Mesenchymal stem cell (in vitro differentiated cells and primary cell): ENCODE measurements at places on chromosomes 5 and 9.

DNA sequence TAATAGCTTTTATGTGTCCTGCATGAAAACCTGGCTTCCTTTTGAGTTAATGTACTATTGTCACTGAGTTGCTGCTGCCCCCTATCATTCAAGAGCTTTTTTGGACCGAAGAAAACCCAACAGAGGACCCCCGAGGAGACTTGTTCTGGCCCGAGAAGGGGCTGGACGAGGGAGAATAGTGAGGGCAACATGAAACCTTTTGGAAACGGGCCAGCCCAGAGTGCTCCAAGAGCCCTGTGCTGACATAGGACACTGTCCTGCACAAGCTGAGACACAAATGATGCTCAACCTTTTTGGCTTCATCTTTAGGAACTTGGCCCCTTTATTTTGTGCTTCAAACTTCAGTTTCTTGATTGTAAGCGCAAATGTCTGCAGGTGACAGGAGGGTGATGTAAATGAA, 4.0 kb upstream of the GADD45G start:
- H3K4me1 ChIP-seq, result peaks cover 24% of the 10 kb centered on the region
- H3K36me3 ChIP-seq, result no peaks in the 10 kb centered on the region
- peaks cover 47% of the 10 kb centered on the region for H3K27me3 ChIP-seq
- no peak overlapping the region for H3K27ac ChIP-seq

DNA sequence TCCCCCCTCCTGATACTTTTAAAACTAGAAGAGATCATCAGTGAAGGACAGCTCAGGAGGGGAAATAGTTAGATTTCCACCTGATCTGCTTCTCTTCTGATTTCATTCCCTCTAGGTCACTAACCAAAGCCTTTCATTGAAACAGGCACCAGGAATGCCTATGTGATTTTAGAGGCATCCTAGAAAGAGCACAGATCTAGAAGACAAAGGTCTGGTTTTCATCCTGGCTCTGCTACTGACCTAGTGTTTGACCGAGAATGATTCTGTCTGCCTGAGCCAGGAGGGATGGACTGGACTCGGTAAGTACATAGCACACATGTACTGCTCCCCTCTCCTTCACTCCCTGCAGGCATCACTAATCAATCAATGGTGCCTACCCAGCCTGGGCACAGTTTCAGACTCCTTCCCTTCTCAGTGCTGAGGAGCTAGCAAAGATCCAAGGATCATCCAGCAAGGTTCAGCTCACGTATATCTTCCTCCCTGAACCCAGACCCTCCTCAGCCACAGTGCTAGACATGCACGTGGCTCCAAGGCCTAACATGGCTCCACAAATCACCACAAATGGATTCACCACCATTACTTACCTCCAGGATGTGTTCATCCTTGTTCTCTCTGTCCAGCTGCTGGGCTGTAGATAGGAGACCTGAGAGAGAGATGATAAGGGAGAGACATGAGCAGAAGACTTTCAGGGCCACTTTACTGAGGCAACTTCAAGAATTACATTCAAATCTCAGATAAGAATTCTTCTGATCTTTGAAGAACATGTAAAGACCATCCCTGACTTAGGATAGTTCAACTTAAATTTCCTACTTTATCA, 35.2 kb downstream of the FAT2 start:
- no peak overlapping the region for H3K4me3 ChIP-seq
- no peak for DNase-seq
- no peaks in the 10 kb centered on the region for H3K36me3 ChIP-seq
- no peaks in the 10 kb centered on the region for H3K27me3 ChIP-seq
- H3K27ac ChIP-seq, result no peak overlapping the region

DNA sequence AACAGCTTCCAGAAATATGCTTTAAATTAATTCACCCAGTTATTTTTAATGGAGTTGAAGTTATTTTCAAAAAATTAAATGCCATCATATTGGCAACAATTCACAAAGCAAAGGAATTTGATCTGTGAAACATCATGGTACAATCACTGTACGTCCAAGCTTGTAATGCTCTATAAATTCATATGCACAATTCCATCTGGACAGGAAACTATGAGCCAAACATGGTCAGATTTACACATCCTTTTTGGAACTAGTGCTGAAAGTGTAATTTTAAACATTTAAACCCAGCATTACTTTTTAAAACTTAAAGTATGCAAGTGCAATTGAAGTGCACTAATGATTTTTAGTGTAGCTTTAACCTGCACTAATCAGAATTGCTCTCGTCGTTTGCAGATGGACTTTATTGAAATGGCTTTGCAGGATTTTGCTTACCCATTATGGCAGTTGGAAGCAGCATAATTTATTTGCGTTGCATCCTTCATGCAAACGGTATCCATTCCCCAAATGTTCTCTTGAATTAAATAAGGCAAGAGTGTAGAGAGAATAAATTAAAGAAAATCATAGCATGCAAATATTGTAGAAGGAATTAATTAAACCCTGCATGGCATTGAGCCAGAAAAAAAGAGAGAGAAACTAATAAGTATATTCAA, 21.0 kb upstream of the OR13F1 start:
- no peaks in the 10 kb centered on the region for H3K4me1 ChIP-seq
- DNase-seq, result no peak
- H3K4me3 ChIP-seq, result no peak overlapping the region
- H3K27me3 ChIP-seq, result no peaks in the 10 kb centered on the region

- H3K4me1 ChIP-seq, result no peaks in the 10 kb centered on the region
- no peak overlapping the region for H3K27ac ChIP-seq
- H3K4me3 ChIP-seq, result no peak overlapping the region
- peaks cover 20% of the 10 kb centered on the region for H3K27me3 ChIP-seq
- H3K36me3 ChIP-seq, result no peaks in the 10 kb centered on the region
- no peak for DNase-seq
Measured at GRCh38 chr9:93198117-93198837, 14.3 kb downstream of the WNK2 start.

DNA sequence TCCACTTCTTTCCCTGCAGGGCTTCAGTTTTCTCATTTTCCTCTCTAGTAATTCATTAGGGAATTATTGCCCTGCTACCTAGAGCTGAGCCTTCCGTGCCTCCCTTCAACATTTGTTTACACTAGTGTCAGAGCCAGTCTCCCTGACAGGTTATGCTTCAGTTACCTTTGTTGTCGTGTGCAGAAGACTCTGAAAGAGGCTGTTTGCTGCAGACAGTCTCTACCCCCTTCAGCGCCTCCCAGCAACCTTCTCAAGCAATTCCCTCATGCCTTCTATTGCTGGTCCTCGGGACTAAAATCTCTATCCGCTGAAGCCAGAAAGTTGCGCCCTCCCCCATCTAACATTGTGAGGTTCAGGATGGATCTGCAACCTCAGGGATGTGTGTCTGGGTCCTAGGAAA, 12.8 kb downstream of the RALGPS1 start:
- H3K36me3 ChIP-seq, result no peaks in the 10 kb centered on the region
- no peak overlapping the region for H3K27ac ChIP-seq
- no peak overlapping the region for H3K4me3 ChIP-seq
- H3K27me3 ChIP-seq, result peaks cover 59% of the 10 kb centered on the region
- no peak for DNase-seq

DNA sequence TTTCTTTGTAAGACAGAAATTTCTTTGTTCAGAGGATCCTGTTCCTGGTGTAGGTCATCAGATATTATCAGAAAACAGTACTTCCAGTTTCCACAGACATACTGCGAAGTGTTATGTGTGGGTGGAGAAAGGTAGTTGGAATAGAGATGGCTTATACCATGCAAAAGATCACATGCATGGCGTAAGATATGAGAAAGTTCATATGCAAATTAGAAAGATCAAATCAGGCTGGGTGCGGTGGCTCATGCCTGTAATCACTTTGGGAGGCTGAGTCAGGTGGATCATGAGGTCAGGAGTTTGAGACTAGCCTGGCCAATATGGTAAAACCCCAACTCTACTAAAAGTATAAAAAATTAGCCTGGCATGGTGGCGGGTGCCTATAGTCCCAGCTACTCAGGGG, 65.2 kb upstream of the GLIS3 start:
- H3K4me3 ChIP-seq, result no peak overlapping the region
- no peaks in the 10 kb centered on the region for H3K27me3 ChIP-seq
- H3K36me3 ChIP-seq, result no peaks in the 10 kb centered on the region
- no peak for DNase-seq

DNA sequence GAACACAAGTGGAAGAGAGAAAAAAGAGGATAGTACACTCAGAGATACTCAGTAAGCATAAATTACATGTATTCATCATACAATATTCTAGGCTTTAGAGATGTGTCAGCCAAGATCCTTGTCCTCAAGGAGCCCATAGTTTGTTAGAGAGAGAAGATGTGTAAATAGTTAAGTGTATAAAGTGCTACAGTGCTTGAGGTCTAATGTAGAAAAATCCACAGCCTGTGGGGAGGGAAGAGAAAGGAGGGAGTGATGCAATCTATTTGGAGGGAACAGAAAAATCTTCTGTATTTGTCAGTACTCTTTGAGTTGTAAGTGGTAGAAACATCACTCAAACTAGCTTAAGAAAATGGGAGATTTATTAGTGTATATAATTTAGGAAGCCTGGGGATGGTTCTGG, 81.9 kb downstream of the PALM2AKAP2 start:
- DNase-seq, result peak; percentile 56
- H3K27ac ChIP-seq, result no peak overlapping the region
- H3K36me3 ChIP-seq, result no peaks in the 10 kb centered on the region
- H3K4me1 ChIP-seq, result peaks cover 3% of the 10 kb centered on the region

DNA sequence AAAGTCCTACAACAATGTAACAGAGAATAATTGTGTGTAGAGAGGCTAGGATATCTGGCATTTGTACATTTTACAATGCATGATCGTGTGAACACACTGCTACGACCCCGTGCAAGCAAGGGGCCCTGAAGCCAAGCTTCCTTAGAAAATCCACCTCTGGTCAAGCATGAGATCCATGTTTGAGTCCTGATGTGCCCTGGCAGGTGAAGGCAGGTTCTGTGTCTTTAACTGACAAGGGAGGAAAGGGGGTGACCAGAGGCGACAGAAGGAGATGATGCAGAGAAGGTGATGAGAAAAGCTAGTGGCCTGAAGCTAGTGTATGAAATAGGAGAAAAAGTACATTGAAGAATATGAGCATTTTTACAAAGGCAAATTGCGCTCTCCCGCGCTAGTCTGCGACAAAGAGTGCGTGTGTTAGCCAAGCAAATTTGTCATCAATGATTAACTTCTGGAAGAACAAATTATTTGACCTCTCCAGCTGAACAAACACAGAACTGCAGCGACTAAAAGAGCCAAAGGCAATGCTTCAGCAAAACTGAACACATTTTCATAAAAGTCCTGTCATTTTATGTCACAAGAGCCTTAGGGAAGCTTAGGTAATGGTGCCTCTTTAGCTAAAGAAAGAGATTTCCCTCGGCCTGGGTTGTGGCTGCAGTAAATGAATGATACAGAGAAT, 101.7 kb upstream of the DAPK1 start:
- peaks cover 7% of the 10 kb centered on the region for H3K4me1 ChIP-seq
- peak overlapping the region; percentile 97 for H3K27ac ChIP-seq
- DNase-seq, result no peak
- H3K27me3 ChIP-seq, result peaks cover 15% of the 10 kb centered on the region
- no peaks in the 10 kb centered on the region for H3K36me3 ChIP-seq

DNA sequence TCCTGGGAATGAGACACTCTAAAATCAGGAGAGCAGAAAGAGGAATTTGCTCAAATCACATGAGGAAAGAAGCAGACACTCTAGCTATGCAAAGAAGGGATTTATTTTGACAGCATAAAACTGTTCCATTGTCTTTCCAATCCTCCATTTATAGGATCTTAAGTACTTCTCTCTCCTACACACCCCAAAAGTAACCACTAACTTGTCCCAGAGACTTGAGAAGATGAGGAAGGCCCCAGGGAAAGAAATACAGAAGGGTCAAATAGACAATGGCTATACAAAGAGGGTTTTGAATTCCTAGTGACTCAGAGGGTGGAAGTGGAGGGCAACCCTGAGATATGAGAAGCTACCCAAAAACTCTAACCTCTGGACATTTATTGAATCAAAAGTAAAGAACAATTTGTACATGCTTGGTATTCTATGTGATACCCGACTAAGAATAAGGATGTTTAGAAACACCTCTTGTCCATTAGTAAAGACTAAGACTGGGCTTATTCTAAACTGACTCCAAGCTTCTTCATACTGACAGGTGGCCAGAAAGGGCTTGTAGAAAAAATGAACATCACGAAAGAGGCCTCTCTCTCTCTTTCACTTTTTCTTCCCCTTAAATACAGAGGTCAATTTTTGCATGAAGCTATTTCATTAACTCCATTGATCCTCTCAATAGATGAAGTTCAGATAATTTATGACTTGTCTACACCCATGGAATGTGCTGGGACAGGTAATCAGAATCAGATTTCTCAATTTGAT, 20.6 kb downstream of the DMAC1 start:
- H3K36me3 ChIP-seq, result no peaks in the 10 kb centered on the region
- H3K4me3 ChIP-seq, result no peak overlapping the region
- no peaks in the 10 kb centered on the region for H3K4me1 ChIP-seq
- no peaks in the 10 kb centered on the region for H3K27me3 ChIP-seq

- H3K27ac ChIP-seq, result no peak overlapping the region
- no peaks in the 10 kb centered on the region for H3K27me3 ChIP-seq
- DNase-seq, result no peak
Measured at GRCh38 chr9:130212543-130213297, 40.5 kb downstream of the NCS1 start.

DNA sequence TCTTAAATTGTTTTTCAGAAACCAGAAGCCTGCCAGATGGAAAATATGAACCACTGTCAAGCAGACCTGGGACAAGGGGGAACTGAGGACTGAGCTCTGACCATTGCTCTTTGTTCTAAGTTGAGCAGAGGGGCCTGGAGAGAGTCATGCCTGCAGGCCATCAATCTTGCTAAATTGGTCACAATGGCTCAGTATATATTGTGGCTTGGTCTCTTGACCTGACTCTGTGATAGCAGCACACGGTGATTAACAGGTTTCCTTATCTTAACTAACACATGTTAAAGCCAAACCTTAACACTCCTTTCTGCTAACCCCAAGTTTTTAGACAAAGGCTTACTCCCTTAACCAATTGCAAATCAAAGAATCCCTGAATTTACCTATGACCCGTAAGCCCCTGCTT, 1281.2 kb upstream of the NUDT12 start:
- H3K4me3 ChIP-seq, result no peak overlapping the region
- H3K4me1 ChIP-seq, result no peaks in the 10 kb centered on the region
- no peaks in the 10 kb centered on the region for H3K27me3 ChIP-seq
- no peak for DNase-seq
- no peak overlapping the region for H3K27ac ChIP-seq

- no peak overlapping the region for H3K27ac ChIP-seq
- H3K4me1 ChIP-seq, result no peaks in the 10 kb centered on the region
- no peak overlapping the region for H3K4me3 ChIP-seq
Measured at GRCh38 chr5:1354576-1354975, 9.7 kb upstream of the CLPTM1L start.

DNA sequence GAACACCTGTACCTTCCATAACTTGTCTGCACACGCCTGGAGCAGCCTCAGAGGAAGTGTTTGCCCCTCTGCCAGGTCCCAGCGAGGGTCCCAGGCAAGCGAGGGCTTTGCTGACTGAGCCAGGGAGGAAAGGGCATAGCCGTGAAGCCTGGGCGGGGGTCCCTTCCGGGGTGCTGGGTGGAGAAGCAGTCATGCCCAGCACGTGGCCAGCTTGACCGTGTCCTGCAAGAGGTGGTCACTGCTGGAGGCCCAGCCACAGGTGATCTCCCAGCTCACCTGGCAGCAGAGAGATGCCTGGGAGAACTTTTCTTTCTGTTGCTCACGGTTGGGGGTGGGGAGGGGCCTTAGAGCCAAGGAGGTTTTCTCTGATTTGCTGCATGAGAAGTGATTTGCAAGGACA, 195.3 kb downstream of the CACNA1B start:
- no peak overlapping the region for H3K27ac ChIP-seq
- no peaks in the 10 kb centered on the region for H3K36me3 ChIP-seq
- no peak overlapping the region for H3K4me3 ChIP-seq
- H3K27me3 ChIP-seq, result no peaks in the 10 kb centered on the region
- no peak for DNase-seq
- H3K4me1 ChIP-seq, result peaks cover 2% of the 10 kb centered on the region
